ENCODE measurements at places on chromosomes 5 and 9.

GRCh38 chr9:136515276-136515675 lies 30.6 kb downstream of the NOTCH1 start:
- DNase-seq = no peak

- no peak for DNase-seq
These were observed 27.9 kb upstream of the IL31RA start for GRCh38 chr5:55823151-55823796.

DNA sequence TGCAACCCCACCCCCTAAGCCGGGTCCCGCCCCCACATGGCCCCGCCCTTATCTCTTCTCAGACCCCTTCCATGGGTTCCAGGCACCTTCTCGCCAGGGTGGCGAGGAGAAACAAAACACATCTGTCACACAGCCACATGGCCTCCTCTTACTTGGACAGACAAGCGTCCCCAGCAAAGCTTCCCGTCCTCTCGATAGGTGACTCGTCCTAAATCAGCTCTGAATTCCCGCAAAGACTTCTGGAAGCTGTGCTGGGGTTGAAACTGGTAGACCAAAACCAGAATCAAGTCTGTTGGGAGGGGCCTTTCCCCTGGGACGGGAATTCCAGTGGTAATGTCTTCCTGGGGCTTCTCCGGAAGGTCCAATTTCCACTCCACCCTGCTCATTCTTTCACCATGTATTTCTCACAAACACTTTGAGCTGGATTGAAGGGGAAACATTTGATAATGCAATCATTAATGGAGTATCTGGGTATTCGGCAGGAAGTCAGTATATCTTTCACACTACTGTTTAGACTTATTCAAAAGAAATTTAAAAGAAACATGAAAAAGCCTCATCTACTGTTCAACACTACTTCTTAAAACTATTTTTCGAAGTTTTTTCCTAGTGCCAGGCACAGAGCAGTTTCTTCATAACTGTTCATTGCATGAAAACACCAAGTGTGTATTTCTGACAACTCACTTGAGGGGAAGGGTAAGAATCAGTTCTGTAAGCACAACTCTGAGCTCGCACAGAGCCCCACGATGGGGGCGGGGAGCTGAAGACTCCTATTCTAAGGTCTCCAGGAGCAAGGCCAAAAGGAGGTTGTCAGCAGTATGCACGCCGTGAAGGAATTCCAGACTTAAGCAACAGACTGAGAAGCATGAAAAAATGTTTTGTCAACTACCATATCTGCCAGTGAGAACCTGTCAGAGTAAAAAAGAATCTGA lies 644 bp upstream of the CTNNAL1 start:
- DNase-seq = no peak

DNA sequence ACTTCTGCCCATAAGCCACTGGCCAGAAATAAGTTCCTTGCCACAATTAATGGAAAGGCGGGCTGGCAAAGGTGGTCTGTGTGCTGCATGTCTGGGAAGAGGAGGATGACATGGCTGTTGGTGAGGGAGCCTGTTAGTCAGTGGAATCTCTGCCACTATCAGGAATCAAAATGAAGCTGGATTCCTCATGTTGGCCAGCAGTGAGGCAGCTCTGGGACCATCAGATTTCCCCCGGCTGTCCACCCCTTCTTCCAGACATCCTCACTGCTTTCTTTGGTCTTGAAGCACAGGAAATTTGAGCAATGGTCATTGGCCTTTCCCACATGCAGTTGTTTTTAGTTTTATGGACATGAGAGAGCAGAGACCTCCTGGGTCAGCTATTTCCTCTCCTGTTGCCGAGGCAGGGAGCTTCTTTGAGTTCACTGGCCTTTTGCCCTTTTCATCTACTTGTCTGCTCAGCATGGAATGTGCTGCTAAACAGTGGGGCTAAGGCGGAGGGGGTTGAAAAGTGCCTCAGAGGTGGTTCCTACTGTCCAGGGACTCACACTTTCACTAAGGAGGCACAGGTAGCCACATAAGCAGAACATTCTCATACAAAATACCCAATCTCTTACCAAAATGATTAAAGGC lies 34.8 kb upstream of the NEURL1B start:
- DNase-seq = no peak

- no peak for DNase-seq
These were observed 2.8 kb downstream of the TRAF1 start for GRCh38 chr9:120923620-120924328.

- no peak for DNase-seq
These were observed 65.0 kb downstream of the SLC1A1 start for GRCh38 chr9:4555236-4555635.

GRCh38 chr9:104868687-104869404 lies 59.1 kb downstream of the ABCA1 start:
- peak; percentile 80 for DNase-seq

All from ecto neural progenitor cell (in vitro differentiated cells).